ENCODE measurements at places on chromosomes 1 and 21.

GRCh38 chr1:78673120-78673519 is 23.5 kb downstream of the IFI44 start:
- DNase-seq, result no peak

DNA sequence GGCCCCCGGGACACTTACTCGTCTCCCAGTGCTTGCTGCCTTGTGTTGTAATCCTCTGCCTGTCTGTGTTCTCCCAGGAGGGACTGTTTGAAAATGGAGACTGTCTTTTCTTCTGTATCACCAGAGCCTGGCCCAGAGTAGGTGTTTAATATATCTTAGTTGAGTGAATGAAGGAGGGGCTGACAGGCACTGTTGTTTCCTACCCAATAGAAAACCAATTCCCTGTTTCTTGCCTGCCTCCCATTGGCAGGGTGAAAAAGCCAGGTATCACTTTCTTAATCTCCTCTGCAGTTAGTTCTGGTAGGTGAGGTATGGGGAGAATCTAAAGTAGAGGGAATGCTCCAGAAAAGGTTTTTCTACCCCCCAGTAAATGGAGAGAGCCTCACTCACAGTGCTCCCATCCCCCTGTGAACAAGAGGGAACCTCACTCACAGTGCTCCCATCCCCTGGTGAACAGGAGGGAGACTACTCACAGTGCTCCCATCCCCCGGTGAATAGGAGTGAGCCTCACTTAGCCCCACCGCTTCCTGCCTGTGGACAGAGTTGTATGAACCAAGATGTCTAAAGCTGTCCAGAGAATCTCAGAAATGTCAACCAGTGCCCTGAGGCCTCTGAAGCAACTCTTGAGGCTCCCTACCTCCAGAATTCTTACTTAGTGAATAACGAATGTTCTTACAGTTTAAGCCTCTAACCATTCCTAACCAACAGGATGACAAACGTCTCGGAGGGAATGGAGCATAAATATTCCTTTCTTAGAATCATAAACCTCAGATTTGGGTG is at the start of gene GJA5:
Gene GJA5 (minus strand): TSS at position 122 of the 780 bp plus-strand sequence. CDS start 1,364 bp downstream, outside the sequence.
- no peak for DNase-seq

- no peak for DNase-seq
Observed at GRCh38 chr1:230206207-230206606, 139.2 kb downstream of the GALNT2 start.

GRCh38 chr21:44950351-44950750 is 10.5 kb downstream of the SLX9 start:
- DNase-seq, result no peak

- DNase-seq, result no peak
Observed at GRCh38 chr1:97151651-97152050, 430.1 kb downstream of the PTBP2 start.

Measured in spinal cord (tissue), 10 donors.